ENCODE measurements at places on chromosomes 6 and 20.

DNA sequence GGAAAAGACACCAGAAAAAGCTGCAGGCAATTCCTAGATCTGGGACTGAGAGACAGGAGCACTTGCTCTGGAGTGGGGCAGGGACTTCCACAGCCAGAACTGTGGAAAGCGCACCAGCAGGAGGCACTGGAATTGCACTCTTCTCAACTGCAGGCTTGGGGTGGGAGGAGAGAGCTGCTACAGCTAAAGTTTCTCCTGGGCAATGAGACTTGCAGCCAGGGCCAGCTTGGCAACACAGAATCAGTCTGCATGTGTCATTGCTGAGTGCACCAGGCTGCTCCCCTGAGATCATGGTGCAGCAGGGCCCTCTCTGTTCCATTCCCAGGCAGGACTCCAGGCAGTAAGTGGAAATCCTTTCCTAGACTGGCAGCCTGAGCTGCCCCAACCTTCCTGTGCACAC is 145.8 kb downstream of the INSM1 start:
- no peak overlapping the region for H3K4me3 ChIP-seq
- H3K36me3 ChIP-seq, result peaks cover 48% of the 10 kb centered on the region
- no peak for DNase-seq

DNA sequence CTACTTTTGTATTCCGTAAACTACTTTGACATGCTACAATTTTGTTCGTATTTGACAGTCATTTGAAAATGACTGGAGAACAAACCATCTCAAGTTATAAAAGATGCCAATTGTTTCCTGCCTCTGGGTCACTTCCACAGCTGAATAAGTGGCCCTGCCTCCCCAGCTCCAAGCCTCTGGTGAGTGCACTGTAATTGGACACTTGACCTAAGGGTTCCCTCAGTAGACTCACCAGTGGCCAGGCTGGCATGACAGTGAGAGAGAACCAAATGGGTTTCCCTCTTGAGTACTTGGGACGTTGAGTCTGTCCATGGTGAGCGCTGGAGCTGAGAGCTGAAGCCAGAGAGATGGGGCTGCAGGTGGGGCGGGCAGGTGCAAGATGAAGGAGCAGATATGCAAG is 57.1 kb downstream of the SLC35D3 start:
- H3K27ac ChIP-seq, result no peak overlapping the region
- no peaks in the 10 kb centered on the region for H3K27me3 ChIP-seq
- no peak for DNase-seq
- no peaks in the 10 kb centered on the region for H3K4me1 ChIP-seq

DNA sequence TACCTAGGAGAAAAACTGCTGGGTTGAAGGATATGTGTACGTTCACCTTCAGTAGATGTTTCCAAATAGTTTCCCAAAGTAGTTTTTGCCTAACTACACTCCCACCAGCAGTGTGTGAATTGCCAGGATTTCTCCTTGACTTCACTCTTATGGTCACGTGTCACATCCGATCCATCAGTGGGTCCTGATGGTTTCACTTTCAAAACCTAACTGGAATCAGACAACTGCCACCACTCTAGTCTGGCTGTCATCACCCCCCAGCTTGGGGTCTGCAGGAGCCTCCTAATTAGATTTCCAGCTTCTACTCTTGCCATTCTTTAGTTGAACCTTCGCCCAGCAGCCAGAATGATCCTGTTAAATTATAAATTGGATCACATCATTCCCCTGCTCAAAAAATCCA is 8.5 kb upstream of the SLC12A5 start:
- H3K4me1 ChIP-seq, result peaks cover 15% of the 10 kb centered on the region
- no peak for DNase-seq
- H3K27me3 ChIP-seq, result peaks cover 12% of the 10 kb centered on the region
- H3K27ac ChIP-seq, result no peak overlapping the region
- H3K4me3 ChIP-seq, result no peak overlapping the region
- no peaks in the 10 kb centered on the region for H3K36me3 ChIP-seq

- peaks cover 39% of the 10 kb centered on the region for H3K4me1 ChIP-seq
- no peak overlapping the region for H3K27ac ChIP-seq
- peaks cover 3% of the 10 kb centered on the region for H3K36me3 ChIP-seq
- H3K27me3 ChIP-seq, result no peaks in the 10 kb centered on the region
- DNase-seq, result no peak
Measured at GRCh38 chr6:35371494-35372262, 29.3 kb downstream of the PPARD start.

- no peaks in the 10 kb centered on the region for H3K36me3 ChIP-seq
- H3K27ac ChIP-seq, result peak overlapping the region; percentile 74
- H3K4me1 ChIP-seq, result peaks cover 45% of the 10 kb centered on the region
- DNase-seq, result no peak
Measured at GRCh38 chr6:2877057-2877882, 25.8 kb downstream of the SERPINB9 start.

DNA sequence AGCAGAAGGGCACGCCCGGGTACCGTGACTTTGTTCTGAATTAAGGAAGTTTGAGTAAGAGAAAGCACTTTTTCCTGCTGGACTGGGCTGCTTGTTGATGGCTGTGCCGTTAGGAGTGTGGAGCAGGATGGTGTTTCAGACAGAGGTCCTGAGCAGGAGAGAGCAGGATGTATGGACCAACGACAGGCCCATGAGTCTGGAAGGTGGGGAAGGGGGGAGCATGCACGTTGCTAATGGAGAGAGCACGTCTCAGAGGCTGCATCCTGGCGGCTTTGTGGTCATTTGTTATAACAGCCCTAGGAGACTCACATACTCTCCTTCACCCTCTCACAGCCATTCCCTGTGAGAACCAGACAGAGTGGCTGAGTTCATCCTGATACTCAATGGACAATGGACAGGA is 56.8 kb downstream of the PHACTR3 start:
- no peaks in the 10 kb centered on the region for H3K36me3 ChIP-seq
- no peaks in the 10 kb centered on the region for H3K27me3 ChIP-seq
- no peak overlapping the region for H3K4me3 ChIP-seq
- DNase-seq, result no peak
- no peak overlapping the region for H3K27ac ChIP-seq
- no peaks in the 10 kb centered on the region for H3K4me1 ChIP-seq

DNA sequence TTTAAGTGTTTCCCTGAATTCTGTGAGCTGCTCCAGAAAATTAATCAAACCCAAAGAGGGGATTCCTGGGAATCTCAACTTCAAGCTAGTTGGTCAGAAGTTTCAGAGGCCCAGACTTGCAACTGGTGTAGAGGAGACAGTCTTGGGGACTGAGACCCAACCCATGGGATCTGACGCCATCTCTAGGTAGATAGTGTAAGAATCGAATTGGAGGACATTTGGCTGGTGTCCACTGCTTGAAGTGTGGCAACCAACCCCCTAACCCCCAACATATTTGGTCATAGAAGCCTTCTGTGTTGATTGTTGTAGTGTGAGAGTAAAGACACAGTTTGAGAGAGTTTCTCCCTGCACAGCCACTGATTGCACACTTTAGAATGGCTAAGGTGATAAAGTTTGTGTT is 103.5 kb upstream of the CARMIL1 start:
- no peaks in the 10 kb centered on the region for H3K27me3 ChIP-seq
- H3K36me3 ChIP-seq, result no peaks in the 10 kb centered on the region
- no peak for DNase-seq
- H3K4me1 ChIP-seq, result no peaks in the 10 kb centered on the region
- H3K4me3 ChIP-seq, result no peak overlapping the region

GRCh38 chr6:6960571-6961251 is 147.1 kb upstream of the RREB1 start:
- no peaks in the 10 kb centered on the region for H3K36me3 ChIP-seq
- no peaks in the 10 kb centered on the region for H3K27me3 ChIP-seq
- no peak for DNase-seq
- H3K4me1 ChIP-seq, result no peaks in the 10 kb centered on the region

DNA sequence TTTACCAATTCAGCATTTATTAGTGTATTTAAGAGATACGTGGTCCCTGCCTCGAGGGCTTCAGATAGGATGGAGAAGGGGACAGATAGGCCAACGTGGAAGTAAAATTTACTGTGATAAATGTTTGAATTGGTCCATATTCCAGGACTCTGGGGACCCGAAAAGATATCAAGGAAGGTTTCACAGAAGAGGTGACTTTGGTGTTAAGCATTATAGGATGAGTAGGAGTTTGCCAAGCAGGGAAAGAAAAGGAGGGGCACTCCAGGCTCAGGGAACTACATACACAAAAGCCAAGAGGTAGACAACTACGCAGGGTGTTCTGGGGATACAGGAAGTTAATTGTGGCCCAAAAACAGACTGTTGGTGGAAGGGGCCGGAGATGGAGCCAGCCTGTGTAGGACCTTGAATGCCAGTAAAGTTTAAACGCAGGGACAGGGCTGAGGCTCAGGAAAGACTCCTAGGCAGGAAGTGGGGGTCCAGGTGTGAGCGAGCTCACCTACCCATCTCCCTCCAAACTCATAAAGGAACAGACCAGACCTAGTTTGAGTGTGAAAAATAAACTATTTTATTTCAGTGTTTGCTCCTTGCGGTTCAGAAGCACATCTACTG is 37.0 kb downstream of the TGM2 start:
- no peak overlapping the region for H3K27ac ChIP-seq
- H3K27me3 ChIP-seq, result no peaks in the 10 kb centered on the region
- H3K4me3 ChIP-seq, result no peak overlapping the region

Measured in effector memory CD4-positive, alpha-beta T cell (primary cell).